ENCODE measurements at places on chromosomes 1 and 21. TPM values are rescaled to one million over a fixed set of nuclear protein-coding genes. Genes with fewer than 3 reads are reported as not detected.
A peak's percentile ranks its signal among the peaks of the same experiment; 100 is the strongest.

DNA sequence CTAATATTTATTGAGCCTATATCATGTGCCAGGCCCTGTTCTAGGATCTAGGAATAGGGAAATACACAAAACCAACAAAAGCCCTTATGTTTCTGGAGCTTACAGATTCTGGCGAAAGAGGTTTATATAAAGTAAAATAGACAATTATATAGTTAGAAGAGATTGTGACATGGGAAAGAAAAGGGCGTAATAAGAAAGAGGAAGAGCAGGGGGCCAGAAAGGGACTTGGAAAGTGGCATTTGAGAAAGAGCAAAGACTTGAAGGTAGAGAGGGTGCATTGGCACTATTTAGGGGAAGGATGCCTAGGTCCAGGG is 322.5 kb upstream of the FAM78B start:
- no peak for DNase-seq

FMN2 gene
- polyA plus RNA-seq = 14.6 TPM

TNFAIP8L2 gene
- polyA plus RNA-seq = not detected

KLF17 gene
- polyA plus RNA-seq = 0.16 TPM

CYP2J2 gene
- polyA plus RNA-seq = 0.04 TPM

DNA sequence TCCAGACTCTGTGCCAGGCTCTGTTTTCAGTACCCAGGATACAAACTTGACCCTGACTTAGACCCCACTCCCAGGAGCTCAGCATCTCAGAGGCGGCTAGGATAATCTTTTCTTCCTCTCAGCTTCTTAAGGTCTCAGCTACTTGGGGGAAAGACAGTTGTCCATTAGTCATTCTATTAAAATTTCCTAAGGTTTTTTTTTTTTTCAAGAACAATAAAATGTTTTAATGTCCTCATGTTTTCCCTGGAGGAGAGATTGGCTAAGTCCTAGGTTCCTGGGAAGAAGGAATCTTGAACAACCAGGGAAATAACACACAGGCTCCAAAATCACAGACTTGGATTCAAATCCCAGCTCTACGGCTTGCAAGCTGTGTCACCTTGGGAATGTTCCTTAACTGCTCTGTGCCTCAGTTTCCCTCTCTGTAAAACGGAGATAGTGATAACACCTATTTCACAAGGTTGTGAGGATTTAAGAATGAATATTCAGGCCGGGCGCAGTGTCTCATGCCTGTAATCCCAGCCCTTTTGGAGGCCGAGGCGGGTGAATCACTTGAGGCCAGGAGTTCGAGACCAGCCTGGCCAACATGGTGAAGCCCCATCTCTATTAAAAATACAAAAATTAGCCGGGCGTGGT is 33.0 kb downstream of the CDK18 start:
- DNase-seq = peak; percentile 31

- DNase-seq = no peak
Observed at GRCh38 chr21:30479259-30479658, 908 bp downstream of the KRTAP19-1 start.

LYPD8 gene
- polyA plus RNA-seq = not detected

- DNase-seq = no peak
Observed at GRCh38 chr1:66654643-66655042, 97.6 kb upstream of the DYNLT5 start.

- no peak for DNase-seq
Observed at GRCh38 chr1:222459652-222460051, 88.3 kb downstream of the HHIPL2 start.

DNA sequence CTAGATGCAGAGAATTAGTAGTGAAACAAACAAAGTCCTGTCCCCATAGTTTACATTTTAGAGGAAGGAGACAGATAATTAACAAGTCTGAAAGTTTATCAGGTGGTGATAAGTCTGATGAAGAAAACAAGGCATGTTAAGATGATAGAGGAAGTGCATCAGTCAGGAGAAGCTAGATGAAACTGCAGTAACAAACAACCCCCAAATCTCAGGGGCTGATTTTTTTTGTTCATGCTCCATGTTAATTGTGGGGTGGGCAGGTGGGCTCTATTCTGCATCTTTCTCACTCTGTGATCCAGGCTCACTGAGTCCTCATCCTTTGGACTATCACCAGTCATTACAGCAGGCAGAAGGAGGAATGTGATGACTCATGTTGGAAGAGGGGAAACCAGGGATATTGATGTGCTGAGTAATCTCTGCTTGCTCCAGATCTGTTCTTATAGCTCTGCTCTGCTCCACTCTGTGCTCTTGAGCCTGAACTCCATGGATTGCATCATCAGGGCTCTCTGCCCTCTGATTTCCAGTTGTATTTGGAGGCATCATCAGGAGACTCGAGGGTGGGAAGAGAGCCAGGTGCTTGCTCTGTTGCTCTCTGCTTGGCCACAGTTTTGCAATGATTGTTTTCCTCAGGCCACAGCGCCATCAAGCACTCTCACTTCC is 166.9 kb downstream of the IER5 start:
- peak; percentile 79 for DNase-seq

GRCh38 chr1:182791281-182792179 is 2.0 kb downstream of the NPL start:
- no peak for DNase-seq

METTL13 gene
- 25.9 TPM for polyA plus RNA-seq

- DNase-seq = no peak
Observed at GRCh38 chr1:162485236-162485635, 12.4 kb upstream of the UHMK1 start.

ZFP69B gene
- 2.5 TPM for polyA plus RNA-seq

SPRR2F gene
- not detected for polyA plus RNA-seq

GRCh38 chr1:47843781-47844557 is 153.2 kb downstream of the TRABD2B start:
- no peak for DNase-seq

DNA sequence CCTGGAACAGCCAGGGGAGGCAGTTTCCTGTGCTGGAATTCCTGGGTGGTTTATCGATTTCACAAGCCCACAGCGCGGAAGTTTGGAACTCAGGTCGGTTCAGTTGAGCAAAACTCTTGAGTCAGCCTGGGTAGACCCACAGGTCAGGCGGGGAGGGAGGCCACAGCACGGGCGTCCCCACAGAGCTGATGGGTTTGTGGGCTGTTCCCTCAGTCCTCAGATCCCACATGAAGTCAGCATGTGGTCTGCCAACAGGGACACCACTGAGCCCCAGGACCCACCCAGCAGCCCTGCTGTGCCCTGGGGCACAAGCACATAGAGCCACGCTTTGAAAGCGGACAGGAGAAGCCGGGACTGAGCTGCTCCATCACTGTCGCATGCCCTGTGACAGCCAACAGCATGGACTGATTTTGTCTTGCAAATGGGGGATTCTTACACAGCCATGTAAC is 17.4 kb downstream of the BMP8A start:
- no peak for DNase-seq

NID1 gene
- 116 TPM for polyA plus RNA-seq

KLHL21 gene
- polyA plus RNA-seq = 19.2 TPM

CFAP141 gene
- polyA plus RNA-seq = not detected

Measured in BJ (cell line).